ENCODE measurements at places on chromosomes 7 and 10.

- DNase-seq, result no peak
Observed at GRCh38 chr10:124655191-124656112, 88.7 kb downstream of the FAM53B start.

DNA sequence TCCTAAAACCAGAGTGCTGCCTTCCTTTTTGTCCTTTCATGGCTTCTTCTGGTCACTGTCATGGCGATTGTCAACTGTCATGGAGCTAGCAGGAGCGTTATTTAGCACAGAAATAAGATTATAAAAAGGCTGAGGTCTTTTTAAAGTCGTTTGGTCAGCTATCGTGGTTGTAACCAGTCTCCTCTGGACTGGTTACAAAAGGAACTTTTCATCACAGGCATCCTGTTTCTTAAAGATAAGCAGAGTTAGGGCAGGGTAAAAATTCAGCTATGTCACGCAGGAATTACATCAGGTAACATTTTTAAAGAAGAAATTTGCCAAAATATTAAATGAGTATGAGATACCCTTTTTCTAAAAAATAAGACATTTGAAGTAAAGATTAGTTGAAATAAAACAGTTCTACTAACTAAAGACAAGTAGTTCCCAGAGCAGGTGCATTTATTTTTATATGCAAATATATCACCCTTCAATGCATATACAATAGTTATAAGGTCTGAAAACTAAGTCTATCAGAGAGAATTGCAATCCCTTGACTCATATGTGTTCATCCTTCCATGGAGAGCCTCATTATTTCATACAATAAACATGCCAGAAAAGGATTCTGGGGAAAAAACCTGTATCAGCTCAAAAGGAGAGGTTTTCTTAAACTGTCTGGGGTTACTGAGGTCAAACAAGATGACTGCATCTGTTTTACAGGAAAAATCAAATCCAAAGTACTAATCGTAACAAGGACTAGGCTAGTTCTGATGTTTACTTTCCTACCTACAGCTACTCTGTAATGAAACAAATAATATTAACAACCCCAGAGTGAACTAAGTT lies 20.9 kb downstream of the FAM24A start:
- DNase-seq, result no peak

DNA sequence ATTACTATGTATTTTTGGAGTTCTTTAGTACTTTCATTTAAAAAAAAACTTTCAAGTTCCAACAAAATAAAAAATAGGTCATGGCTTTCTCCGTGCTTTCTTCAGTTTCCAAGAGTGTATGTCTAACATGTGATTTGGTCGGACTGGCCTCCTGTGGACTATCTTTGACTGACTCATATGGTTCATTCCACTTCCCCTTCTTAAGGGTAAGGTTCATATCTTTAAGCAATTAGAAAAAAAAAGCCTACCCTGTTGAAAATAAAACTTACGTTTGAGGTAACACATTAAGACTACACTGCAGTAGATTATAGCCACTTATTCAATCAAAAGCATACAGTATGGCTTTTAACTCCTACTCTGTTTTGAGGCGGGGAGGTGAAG lies 112.8 kb upstream of the AHR start:
- no peak for DNase-seq

DNA sequence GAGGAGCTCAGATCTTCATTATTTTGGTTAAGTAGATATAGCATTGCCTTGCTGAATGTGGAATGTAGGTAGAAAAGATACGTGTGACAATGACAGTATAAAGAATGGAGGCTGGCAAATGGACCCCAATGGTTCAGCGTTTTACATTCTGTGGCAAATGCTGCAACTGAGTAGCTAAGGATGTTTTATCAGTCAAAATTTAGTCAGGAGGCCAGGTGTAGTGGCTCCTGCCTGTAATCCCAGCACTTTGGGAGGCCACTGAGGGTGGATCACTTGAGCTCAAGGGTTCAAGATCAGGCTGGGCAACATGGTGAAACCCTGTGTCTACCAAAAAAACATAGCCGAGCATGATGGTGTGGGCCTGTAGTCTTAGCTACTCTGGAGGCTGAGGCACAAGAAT lies 120.5 kb upstream of the GHITM start:
- DNase-seq, result no peak

GRCh38 chr10:122954731-122955050 lies 664 bp upstream of the C10orf88 start:
- no peak for DNase-seq

- DNase-seq, result no peak
Observed at GRCh38 chr7:67870396-67870795, 873.8 kb downstream of the TYW1 start.

DNA sequence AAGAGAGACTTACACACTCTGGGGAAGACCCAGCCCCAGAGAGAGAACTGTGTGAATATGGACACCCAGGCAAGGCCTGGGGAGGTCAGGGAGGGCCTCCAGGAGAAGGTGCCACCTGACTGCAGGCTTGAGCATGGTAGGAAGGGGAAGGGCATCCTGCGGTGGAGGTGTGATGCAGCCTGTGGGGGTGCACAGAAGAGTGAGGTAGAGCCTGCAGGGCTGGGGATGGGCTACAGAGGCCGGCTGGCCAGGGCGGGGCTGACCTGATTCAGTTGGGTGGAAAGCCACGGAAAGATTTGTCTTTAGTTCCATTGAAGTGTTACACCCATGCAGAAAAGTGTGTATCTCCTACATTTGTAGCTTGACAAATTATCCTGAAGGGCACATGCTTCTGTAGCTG lies 47.6 kb downstream of the ZMIZ1 start:
- DNase-seq, result no peak

GRCh38 chr7:98291717-98292116 lies 10.2 kb downstream of the BRI3 start:
- DNase-seq, result no peak

DNA sequence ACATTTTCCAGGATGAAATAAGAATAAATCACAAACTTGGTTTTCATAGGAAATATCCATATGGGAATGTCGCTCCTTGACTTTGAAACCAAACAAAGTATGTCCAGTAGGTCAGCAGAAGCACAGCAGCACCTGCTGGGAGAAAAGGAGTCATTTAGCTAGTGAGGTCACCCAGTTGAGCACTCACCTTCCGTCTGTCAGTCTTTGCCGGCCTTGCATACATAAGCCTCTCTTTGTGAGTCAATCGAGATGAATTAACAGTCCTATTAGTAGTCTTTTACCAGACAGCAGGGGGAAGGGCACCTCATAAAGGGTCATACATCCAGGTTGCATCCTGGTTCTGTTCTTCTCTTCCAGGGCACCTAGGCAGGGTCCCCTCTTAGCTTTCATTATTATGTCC lies 232.5 kb upstream of the FZD1 start:
- no peak for DNase-seq

DNA sequence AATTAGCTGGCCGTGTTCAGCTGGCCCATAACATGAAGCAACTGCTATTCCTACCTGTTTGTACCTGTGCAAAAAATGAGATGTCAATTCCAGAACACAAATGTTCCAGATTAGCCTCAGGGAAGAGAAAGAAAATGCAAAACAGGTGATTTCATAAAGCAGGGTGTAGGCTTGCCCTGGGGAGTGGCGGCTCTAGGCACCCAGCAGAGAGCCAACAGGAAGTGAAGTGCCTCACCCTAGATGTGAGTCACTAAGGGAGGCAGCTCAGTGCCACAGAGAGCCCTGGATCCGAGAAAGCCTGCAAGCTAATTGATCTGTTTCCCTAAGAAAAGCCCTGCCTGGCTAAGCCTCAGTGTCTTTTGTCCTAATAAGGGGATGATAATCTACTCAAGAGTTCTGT lies 240.0 kb downstream of the ARHGAP21 start:
- no peak for DNase-seq

DNA sequence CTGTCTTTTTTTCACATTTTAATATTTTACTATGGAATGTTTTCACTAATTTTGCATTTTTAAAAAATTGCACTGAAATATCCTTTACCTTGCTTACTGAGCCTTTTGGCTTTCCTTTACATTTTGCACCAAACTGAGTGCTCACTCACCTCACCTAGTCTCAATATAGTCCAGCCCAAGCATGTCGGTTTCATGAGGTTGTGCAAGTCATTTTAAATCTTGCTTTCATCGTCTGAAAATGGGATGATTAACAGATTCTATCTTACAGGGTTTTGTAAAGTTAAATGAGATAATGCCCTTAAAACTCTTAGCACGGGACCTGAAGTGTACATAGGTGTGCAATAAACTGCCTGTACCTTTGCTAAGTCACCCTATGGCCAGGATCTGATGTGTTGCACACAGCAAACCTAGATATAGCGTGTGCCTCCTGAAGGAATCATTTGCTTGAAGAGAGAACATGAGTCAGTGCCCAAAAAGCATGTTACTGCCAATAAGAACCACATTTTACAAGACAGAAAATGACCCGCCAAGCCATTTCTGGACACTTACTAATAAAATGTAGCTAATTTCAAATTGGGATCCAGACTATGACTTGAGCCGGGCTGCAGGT lies 199.8 kb downstream of the JCAD start:
- no peak for DNase-seq

DNA sequence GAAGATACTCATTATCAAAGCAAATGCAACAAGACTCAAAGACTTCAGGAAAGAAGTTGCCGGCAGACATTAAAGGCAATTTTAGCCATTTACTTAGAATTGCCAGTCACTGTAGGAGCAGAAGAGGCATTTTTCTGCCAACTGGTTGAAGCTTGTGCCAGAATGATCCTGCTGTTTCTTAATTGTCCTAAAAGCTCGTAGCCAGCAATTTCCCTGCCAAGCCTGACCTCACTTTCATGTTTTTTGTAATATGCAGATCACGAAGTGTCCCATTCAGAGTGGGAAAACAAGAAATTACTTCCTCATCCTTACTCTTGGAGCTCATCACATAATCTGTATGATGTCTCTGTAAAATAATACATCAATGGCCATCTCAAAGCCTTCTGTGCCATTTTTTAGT lies 130.9 kb upstream of the ANKRD1 start:
- no peak for DNase-seq

DNA sequence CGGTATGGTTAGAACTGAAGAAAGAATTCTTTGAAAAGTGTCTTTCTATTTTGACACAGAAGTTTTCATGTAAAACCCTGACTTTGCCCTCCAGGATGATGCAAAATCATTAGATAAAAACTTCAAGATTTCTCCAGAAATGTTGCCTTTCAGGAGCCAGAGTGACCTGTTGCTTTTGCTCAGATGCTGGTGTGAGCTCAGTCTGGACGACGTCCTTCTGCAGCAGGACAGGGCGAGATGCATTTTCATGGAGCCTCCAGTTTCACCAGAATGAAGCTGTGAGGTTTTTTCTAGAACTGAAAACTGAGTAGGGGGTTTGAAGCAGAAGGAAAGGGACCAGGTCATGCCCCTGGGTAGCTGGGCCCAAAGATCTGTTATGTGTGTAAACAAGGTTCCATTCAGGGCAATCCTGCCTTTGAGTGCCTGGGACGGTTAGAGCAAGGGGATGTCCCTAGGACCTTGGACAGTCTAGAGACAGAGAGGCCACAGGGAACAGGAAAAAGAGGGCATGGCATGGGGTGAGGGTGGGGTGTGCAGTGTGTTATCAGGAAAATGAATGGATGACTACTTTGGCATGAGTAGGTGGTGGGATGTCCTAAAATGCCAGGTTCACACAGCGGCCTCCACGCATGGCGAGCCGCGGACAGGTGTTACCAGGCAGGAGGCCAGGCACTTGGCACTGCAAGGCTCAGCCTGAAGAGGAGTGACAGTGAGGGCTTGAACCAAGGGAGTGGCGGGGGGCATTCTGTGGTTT lies 356.3 kb downstream of the CXCL12 start:
- no peak for DNase-seq

DNA sequence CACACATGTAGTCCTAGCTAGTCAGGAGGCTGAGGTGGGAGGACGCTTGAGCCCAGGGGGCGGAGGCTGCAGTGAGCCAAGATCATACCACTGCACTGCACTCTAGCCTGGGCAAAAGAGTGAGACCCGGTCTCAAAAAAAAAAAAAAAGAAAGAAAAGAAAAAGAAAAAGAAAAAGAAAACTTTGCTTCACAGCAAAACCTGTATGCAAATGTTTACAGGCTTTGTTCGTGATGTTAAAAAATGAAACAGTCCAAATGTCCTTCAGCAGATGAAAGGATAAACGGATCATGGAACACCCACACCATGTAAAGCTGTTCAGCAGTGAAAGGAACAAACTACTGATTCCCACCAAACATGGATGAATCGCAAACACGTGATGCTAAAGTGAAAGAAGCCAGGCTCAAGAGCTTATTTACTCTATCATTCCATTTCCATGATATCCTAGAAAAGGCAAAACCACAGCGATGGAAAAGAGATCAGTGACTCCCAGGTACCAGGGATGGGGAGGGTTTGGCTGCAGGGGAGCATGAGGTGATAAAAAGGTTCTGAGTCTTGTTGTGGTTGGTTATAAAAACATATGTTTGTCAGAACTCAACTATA lies 15.1 kb downstream of the LRRC20 start:
- DNase-seq, result no peak

DNA sequence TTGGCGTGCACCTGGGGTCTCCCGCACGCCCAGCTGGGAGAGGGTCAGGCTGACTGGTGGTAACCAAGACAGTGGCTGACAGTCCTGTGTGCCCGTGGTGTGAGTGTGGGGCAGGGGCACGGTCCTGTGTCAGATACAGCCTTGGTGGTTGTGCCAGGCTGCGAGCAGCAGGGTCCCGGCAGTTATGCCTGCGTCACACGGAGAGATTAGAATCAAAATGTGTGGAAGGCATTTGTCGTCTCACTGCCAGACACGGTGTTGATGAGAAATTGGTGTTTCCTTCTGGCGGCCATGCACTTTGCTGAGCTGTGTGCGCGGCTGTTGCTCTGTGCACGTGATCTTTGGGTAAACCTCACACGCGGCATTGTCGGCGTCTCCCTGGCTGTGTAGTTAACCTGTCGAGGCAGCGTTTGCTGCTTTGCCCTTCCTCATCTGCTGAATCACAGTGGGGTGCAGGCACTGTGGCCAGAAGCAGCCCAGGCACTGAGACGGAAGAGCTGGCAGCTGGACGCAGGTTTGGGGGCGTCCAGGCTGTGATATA lies 87.7 kb downstream of the NKX6-2 start:
- no peak for DNase-seq

All from NCI-H1105 (cell line).